ENCODE measurements at places on chromosomes 5 and 9. TPM values are rescaled to one million over a fixed set of nuclear protein-coding genes. Genes with fewer than 3 reads are reported as not detected.

DNA sequence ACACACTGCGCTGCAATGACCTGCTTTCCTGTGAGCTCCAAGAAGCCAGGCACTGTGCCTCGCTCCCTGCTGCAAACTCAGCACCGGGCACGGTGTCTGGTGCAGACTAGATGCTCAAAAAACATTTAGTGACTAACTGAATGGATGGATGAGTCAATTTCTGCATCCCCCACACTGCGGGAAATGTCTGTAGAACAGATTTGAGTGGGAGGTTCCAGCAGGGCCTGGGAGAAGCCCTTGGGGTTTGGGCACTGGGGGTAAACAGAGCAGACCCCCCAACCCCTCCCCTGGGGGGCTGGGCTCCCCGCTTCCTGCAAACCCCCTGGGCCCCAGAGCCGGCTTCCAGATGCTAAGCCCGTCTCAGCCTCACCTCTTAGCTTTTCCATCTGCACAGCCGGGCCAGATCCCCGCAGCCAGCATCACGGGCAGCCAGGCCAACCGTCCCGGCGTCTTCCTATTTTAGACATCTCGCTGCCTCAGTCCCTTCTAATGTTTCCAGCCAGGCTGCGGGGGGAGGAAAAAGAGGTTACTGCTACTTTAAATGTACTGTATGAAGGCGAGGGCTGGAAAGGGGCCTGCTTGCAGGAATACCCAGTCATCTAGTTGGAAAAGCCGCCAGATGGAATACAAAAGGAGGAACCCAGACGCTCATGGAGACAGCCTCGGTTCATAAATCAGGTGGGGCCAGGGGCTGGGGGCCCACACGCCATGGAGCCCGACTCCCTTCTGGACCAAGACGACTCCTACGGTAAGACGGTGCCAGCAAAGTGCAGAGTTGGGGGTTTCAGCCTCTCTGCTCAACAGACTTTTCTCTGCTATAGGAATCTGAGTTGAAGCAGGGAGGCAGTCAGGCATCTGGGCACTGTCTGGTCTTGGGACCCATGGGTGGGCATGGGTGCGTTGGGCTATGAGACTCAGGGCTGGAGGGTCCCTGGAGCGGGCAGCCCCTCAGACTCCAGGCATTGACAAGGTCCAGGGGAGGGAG lies 67.1 kb upstream of the GGTA1 start:
- no peaks in the 10 kb centered on the region for H3K36me3 ChIP-seq
- no peak overlapping the region for H3K4me3 ChIP-seq
- DNase-seq = no peak
- no peaks in the 10 kb centered on the region for H3K4me1 ChIP-seq

GRCh38 chr5:134289509-134290113 lies 63.7 kb upstream of the PPP2CA start:
- peaks cover 4% of the 10 kb centered on the region for H3K4me1 ChIP-seq
- H3K27ac ChIP-seq = no peak overlapping the region
- no peak overlapping the region for H3K4me3 ChIP-seq
- H3K27me3 ChIP-seq = peaks cover 5% of the 10 kb centered on the region

DNA sequence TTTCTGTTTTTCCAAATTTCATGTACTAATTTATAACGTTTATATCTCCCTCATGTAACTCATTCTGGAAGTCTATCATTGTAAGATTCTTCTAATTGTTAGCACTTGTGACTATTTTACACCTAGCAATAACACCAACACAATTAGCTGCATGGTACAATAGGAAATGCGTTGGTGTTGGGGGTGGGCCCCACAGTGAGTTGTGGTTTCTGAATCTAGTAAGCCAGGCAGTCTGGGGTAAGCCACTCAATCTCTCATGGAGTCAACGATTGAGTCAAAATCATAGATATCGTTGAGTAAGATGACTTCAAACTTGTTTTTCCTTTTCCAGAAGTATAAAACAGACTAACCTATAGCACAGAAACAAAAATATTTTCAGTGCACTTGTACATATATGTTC lies 30.0 kb downstream of the IRX1 start:
- DNase-seq = no peak
- H3K4me1 ChIP-seq = no peaks in the 10 kb centered on the region
- no peak overlapping the region for H3K27ac ChIP-seq
- no peaks in the 10 kb centered on the region for H3K27me3 ChIP-seq
- H3K4me3 ChIP-seq = no peak overlapping the region
- no peaks in the 10 kb centered on the region for H3K36me3 ChIP-seq

DNA sequence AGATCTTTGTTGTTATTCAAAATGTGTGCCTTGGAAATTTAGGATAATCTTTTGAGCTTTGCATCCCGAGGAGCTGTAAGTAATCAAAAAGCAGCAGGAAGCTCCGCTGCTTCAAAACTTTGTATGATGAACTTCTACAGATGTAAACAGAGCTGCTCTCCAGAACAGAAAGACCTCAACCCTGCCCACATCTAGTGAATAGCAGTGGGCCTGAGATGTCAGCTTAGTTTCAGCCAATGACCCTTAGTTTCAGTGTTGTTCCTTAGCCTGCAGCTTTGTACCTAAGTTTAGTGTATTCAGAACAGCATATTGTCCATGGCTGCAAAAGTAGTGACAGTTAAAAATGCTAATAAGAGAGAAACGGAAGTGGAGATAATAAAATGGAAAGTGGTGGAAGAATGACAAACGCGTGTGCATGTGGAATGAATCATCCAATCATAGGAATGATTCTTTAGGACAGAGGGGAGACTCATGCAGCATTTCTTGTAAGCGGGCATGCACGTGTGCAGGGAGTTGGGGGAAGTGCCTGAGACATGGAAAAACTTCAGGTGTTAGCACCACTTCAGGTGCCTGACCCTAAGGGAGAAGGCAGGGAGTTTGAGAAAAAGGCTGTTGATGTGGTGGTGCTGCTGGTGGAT lies 24.9 kb downstream of the SNX24 start:
- DNase-seq = no peak
- H3K4me1 ChIP-seq = no peaks in the 10 kb centered on the region
- no peaks in the 10 kb centered on the region for H3K27me3 ChIP-seq
- no peak overlapping the region for H3K4me3 ChIP-seq
- no peak overlapping the region for H3K27ac ChIP-seq
- H3K36me3 ChIP-seq = no peaks in the 10 kb centered on the region

GRCh38 chr5:134792286-134792685 lies 33.7 kb downstream of the DDX46 start:
- no peaks in the 10 kb centered on the region for H3K27me3 ChIP-seq
- no peak overlapping the region for H3K4me3 ChIP-seq
- peaks cover 45% of the 10 kb centered on the region for H3K36me3 ChIP-seq
- H3K4me1 ChIP-seq = no peaks in the 10 kb centered on the region

- H3K4me3 ChIP-seq = no peak overlapping the region
- no peaks in the 10 kb centered on the region for H3K36me3 ChIP-seq
- no peaks in the 10 kb centered on the region for H3K27me3 ChIP-seq
- H3K27ac ChIP-seq = no peak overlapping the region
Measured at GRCh38 chr5:92222449-92222848, 839.3 kb upstream of the ARRDC3 start.

DNA sequence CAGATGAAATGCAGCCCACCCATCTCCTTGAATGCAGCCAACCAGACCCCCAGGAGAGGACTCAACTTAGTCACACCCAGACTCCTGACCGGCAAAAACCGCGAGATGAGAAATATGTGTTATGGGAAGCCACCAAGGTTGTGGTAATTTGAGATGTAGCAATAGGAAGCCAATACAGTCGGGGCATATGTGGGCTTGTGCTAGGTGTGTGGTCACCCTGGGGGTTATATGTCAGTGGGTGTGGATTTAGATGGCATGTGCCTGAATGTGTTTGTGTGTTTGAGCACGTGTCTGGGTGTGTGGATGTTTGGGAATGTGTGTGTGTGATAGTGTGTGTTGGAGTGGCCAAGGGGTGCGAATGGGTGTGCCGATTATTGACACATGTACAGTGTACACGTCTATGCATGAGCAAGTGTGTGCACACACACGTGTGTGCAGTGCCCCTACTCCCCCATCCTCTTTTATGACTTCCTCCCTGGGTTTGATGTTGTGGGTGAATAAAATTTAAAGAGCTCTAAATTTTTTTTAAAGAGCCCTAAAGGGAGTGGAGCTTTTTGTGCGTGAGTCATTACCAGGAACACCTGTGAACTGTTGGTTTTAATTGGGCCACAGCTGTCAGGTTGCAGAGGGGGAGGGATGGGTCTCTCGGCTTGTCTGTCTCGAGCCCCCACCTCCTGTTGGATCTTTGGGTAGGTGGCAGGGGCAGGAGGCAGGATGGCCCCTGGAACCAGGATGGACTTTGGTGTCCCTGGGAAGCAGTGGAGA lies 86.8 kb downstream of the LHX2 start:
- H3K27ac ChIP-seq = no peak overlapping the region
- H3K27me3 ChIP-seq = peaks cover 27% of the 10 kb centered on the region
- H3K4me1 ChIP-seq = no peaks in the 10 kb centered on the region

DNA sequence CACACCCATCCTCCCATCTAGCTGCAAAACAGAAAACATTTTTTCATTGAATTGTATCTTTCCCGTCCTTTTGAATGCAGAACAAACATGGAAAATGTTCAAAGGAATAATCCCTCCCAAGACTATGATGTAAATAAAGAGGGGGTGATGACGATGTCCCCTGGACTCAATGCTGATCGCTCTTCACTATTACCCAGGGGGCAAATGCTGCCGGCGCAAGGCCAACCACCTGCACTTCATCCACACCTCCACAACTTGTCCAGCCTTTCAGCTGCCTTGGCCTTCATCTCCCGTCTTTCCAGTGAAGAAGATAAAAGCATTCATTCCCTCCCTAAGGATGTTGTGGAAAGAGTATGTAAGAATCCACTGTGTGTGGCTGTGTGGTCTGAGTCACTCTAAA lies 240.3 kb downstream of the AGTPBP1 start:
- peaks cover 1% of the 10 kb centered on the region for H3K27me3 ChIP-seq
- no peaks in the 10 kb centered on the region for H3K36me3 ChIP-seq
- no peak overlapping the region for H3K4me3 ChIP-seq
- DNase-seq = no peak
- no peak overlapping the region for H3K27ac ChIP-seq

DNA sequence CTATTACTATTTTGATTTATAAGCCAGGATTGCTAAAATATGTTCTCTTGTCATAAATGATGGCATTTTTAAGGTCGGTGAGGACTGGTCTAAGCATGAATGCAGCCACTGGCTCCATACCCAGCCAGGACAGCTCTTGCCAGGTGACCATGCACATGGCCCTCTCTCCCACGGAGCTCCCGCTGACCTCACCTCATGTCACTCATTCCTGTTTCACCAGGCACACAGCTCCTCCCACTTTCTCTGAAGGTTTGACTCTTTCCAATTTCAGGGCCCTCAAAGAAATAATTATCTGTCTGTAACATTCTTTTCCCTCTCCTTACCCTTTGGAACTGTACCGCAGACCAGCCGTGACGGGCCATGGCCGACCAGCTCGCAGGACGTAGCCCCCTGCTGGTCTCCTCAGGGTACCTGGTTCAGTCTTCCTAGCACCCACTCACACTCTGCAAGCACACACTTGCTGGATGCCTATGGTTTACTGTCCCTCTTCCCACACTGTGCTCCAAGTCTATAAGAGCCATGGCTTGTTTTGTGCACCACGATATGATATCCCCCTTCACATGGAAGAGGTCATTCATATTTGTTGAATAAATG lies 72.5 kb downstream of the LIFR start:
- no peak overlapping the region for H3K27ac ChIP-seq
- peaks cover 43% of the 10 kb centered on the region for H3K27me3 ChIP-seq
- no peaks in the 10 kb centered on the region for H3K36me3 ChIP-seq
- no peak overlapping the region for H3K4me3 ChIP-seq
- no peak for DNase-seq

DNA sequence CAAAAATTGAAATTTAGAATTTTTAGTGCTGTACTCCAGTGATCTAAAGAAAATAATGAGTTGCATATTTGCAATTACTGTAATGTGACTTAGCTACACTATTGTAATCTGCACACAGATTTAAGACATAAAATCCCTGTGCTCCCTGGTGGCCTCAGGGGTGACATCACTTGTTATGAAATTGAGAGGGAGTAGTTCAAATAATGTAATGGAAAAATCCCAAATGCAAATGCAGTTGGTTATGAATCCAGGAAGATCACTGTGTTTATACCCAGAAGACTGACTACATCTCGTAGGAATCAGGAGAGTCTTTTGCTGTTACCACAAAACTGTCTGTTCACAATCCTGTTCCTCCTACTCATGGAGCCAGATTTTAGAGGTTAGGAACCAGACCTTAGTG lies 178.7 kb upstream of the FBXL17 start:
- no peak overlapping the region for H3K27ac ChIP-seq
- H3K27me3 ChIP-seq = no peaks in the 10 kb centered on the region
- no peak for DNase-seq
- H3K4me3 ChIP-seq = no peak overlapping the region

The OR1Q1 gene
- total RNA-seq = not detected

The ZNG1C gene
- 43.7 TPM for total RNA-seq

The BHMT2 gene
- total RNA-seq = not detected

The NME5 gene
- total RNA-seq = not detected

The GARIN3 gene
- 1.1 TPM for total RNA-seq

The TEX48 gene
- total RNA-seq = not detected

The RNF208 gene
- 10.4 TPM for total RNA-seq

The SUB1 gene
- 431 TPM for total RNA-seq

The PIP5K1B gene
- 0.98 TPM for total RNA-seq

The SEMA4D gene
- total RNA-seq = 290 TPM

The ARAP3 gene
- total RNA-seq = 7.2 TPM
